ENCODE measurements at places on chromosomes 4 and X.

- no peak for DNase-seq
Observed at GRCh38 chr4:42348247-42348646, 49.0 kb upstream of the SHISA3 start.

DNA sequence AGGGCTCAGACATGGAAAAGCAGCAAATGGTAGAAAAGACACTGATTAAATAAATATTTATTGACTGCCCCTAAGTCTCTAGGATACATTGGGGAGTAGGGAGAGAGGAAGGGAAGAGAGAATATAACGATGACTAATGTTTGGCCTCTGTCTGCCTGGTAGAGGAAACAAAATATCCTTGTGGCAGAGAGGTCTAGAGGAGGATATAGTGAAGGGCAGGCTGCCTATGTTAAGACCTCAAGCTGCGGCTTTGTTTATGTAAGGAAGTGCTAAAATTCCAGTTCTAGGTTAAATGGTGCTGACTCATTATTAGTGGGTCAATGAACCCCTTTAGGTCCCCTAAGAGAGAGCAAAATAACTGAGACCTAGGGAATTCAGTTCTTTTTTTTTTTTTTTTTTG is 427.3 kb upstream of the FTHL17 start:
- DNase-seq, result no peak

- no peak for DNase-seq
Observed at GRCh38 chrX:28158019-28158777, 176.9 kb upstream of the DCAF8L1 start.

GRCh38 chr4:58191109-58191508 is 1080.9 kb upstream of the IGFBP7 start:
- no peak for DNase-seq

GRCh38 chr4:108851366-108851765 is 88.5 kb upstream of the ETNPPL start:
- no peak for DNase-seq

DNA sequence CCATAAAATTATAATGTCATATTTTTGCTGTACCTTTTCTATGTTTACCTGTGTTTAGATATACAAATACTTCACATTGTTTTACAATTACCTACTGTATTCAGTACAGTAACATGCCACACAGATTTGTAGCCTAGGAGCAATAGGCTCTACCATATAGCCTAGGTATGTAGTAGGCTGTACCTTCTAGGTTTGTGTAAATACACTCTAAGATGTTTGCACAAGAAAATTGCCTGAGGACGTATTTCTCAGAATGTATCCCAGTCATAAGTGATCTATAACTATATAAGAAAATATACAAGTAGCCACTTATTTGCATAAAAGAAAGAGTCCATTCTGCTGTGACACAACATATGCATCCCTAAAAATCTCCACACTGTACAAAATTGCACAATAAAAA is 36.3 kb upstream of the SCML1 start:
- no peak for DNase-seq

- DNase-seq, result no peak
Observed at GRCh38 chr4:143282211-143282707, 54.4 kb upstream of the GAB1 start.

- no peak for DNase-seq
Observed at GRCh38 chrX:123830309-123830708, 29.5 kb upstream of the XIAP start.

GRCh38 chr4:1344696-1345095 is 2.3 kb upstream of the UVSSA start:
- DNase-seq, result no peak

DNA sequence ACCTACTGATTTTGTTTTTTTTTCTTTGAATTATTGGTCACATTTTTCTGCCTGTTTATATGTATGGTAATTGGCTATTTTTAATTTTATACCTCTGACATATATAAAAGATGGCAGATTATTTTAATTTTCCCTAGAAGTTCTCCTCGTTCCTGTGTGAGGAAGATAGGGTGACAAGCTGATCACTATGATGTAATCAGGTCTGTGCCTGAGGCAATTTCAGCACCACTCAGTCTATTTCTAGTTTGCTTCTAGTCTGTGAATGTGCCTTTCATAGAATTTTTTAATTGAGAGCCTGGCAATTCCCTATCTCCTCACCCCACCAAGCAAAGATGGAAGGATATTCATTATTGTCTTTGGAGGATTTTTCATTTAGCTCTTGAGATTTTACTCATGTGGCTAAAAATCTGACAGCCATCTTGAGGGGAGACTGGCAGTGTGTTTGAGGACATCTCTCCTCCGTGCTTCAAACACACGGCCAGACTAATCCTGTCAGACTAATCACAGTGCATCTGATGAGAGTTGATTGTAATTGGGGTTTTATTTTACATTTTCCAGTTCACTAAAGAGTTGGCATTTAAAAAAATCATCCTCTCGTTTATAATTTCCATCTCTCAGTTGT is 500.3 kb downstream of the TRIML1 start:
- no peak for DNase-seq

DNA sequence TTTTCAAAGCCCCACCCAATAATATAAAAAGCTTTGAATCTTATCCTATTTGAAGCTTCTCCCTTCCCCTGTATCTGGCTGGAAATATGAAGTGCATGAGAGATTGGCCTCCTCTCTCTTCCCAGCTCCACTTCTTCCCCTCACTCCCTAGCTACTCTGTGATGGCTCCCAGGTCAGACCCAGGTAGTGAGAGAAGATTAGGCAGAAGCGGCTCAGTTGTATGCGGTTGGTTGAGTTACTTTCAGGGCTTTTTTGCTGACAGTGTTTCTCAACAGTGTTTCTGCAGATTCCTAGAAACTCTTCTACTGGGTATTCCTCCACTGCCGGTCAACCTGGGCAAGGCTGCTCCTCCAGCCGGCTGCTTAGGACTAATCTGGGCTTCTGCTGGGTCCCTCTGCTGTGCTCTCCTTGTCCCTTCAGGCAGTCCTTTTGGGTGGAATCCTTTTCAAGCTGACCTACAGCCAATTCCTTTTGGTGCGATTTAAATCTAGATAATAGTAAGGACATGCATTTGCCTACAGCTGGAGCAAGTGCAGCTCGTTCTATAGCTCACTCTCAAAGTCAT is 87.4 kb upstream of the SLC7A11 start:
- DNase-seq, result no peak

Measured in NCI-H1105 (cell line).